GM10248 (cell line): ENCODE measurements at places on chromosomes 3 and 15.

- DNase-seq = no peak
Measured at GRCh38 chr3:59131016-59131766, 81.4 kb upstream of the CFAP20DC start.

- no peak for DNase-seq
Measured at GRCh38 chr3:135240426-135240825, 445.4 kb downstream of the EPHB1 start.

DNA sequence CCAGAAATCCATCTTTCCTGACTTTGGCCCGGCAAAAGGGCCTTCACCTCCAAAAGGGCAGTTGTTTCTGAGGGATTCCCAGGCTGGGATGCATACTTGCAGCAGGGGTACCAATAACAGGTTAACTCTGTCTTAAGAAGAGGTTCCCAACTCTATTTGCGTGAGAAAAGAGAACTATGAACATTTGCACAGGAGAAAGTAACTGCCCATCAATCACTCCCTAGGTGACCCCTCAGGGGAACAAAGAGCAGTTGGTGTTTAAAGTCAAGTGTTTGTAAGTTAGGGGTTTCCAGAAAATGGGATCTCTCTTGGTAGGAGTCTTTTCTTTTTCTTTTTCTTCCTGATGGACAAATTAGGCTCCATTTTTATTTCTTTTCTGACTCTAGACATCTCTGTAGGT lies 97.3 kb downstream of the EPHB1 start:
- DNase-seq = no peak

GRCh38 chr3:53775834-53776251 lies 70.4 kb downstream of the CHDH start:
- no peak for DNase-seq

DNA sequence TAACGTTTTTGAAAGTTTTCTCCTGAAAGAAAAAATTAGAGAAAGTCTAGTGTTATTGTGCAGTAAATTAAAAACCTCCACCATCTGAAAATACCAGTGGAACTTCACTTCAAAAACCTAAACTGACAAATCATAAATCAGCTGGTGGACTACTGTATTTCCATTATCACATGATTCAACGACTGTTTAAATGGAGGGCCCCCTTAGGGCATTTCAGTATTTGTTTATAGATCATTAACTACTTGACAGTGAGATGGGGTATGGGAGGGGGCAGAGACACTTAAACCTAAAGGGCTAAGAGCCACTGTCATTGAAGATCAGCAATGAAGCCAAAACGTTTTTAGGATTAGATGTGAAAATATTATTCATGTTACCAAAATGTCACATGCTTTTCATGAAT lies 8.8 kb upstream of the C15orf61 start:
- no peak for DNase-seq
